ENCODE measurements at places on chromosomes 3 and 15.

DNA sequence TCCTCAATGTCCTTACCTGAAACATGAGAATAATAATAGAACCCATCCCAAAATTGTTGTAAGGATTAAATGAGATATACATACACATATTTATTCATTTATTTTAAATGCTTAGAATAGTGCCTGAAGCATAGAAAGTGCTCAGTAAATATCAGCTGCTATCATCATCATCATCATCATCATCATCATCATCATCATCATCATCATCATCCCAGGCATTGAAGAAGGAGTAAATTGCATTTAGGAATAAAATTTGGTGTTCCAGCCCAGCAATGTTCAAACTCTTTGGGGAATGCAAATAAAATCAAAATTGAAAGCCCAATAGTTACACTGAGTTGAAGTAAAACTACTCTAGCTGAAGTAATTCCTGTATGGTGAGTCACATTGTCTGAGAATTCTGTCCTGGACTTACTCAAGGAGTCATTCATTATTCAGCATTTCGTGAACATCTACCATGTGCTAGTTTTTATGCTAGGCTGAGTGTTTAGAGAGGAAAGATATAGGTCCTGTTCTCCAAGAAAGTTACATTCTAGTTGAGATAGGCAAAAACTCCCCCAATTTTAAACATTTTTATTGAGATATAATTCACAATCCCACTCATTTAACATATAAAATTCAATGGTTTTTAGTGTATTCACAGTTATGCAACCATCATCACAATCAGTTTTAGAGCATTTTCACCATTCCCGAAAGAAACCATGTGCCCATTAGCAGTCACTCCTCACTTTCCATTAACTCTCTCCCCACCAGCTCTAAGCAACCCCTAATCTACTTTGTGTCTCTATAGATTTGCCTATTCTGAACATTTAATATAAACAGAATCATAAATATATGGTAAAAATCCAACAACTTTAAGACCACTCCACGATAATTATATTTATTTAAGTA is 107.2 kb downstream of the FRMD5 start:
- DNase-seq, result no peak

DNA sequence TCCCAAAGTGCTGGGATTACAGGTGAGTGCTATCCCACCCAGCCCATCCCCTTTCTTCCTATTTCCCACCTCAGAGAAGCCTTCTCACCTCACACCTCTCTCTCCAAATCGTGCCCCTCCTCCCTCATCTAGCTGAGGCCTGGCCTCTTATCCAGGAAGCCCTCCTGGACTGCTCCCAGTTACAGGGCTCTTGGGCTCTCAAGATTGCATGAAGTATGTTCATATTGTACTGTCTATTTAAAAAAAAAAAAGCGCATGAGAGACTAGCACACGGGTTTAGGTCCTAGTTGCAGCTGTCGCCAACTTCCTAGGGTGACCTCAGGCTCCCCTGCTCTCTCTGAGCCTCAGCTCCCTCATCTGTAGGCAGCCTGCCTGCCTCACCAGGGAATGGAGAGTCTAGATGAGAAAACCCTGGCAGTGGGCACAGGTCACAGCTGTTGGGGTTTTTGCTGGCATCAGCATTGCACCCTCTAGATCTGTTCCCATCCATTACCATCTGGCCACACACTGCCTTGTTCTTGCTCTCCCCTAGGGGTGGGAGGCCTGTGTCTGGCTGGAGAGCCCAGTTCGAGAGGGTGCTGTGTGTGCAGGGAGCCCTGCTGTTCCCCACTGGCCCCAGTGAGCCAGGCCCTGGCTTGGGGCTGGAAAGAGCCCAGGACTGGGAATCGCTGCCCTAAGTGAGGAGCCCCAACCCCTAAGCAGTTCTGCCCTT is 24.2 kb upstream of the C15orf39 start:
- no peak for DNase-seq

- no peak for DNase-seq
Measured at GRCh38 chr3:77541203-77541922, 501.5 kb downstream of the ROBO2 start.

GRCh38 chr15:20272422-20273184 is 269.0 kb downstream of the GOLGA6L6 start:
- DNase-seq, result no peak

DNA sequence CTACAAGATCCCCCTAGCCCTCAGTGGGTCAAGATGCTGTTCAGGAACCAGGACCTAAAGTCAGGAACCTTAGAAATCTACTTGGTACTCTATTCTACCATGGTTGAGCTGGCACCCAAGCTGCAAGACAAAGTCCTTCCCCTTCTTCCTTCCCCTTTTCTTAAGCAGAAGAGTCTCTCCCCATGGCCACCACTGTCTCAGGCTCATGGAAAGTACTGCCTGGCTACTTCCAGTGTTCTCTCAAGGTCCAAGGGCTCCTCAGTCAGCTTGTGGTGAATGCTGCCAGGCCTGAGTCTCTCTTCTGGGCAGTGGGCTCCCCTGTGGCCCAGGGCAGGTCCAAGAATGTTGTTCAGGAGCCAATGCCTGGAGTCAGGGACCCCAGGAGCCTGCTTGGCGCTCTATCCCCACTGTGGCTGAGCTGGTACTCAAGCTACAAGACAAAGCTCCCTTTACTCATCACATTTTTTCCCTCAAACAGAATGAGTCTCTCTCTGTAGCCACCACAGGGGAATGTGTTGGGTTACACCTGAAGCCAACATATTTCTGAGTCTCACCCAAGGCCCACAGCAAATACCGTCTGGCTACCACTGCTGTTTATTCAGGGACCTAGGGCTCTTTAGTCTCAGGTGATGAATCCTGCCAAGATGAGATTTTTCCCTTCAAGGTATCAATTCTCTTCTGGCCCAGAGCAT is 18.1 kb upstream of the SLC27A2 start:
- DNase-seq, result no peak

DNA sequence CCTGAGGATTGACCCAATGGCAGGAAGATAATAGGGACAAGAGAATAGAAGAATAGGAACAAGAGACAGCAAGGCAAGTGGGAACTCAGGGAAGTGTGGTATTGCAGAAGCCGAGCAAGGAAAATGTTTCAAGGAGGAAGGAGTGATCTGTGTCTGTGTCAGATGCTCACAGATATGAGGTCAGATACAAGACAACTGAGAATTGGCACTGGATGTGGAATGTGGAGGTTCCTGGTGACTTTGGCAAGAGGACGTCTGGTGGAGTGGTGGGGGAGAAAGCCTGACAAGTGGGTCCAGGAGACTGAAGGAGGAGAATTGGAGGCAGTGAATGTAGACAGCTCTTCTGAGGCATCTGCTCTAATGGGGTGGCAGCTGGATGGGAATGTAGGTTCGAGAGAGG is 24.1 kb downstream of the GYG1 start:
- DNase-seq, result no peak

GRCh38 chr3:104805042-104805441 is 561.7 kb upstream of the ALCAM start:
- no peak for DNase-seq

- no peak for DNase-seq
Measured at GRCh38 chr3:70726096-70726938, 413.9 kb upstream of the MDFIC2 start.

GRCh38 chr15:62404194-62404985 is 239.3 kb upstream of the C2CD4B start:
- no peak for DNase-seq

- no peak for DNase-seq
Measured at GRCh38 chr3:15007681-15008141, 57.4 kb downstream of the MRPS25 start.

- DNase-seq, result no peak
Measured at GRCh38 chr15:78321786-78322185, 18.4 kb upstream of the CRABP1 start.

DNA sequence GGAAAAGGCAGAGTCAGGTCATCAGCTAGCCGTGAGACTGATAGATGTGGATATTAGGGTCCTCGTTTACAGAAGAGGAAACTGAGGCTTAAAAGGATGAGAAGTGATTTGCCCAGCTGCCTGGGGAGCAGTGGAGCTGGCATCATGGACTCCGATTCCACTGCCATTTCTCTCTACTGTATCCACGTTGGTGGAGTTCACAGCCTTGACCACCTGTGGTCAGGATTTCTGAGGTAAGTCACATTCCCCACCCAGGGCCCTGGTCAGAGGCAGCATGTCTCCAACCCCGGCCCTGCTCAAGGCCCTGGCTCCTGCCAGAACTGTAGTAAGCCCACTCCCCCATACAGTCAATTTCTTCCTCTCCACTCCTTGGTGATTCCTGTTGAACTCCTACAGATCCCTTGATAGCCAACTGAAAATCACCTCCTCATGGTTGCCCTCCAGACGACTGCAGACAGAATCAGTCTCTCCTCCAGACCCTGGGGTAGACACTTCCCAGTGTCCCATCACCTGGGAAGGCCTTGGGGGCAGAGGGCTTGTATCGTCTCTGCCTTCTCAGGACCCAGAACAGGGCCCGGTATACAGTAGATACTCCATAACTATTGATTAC is 41.2 kb upstream of the SLC6A6 start:
- no peak for DNase-seq

DNA sequence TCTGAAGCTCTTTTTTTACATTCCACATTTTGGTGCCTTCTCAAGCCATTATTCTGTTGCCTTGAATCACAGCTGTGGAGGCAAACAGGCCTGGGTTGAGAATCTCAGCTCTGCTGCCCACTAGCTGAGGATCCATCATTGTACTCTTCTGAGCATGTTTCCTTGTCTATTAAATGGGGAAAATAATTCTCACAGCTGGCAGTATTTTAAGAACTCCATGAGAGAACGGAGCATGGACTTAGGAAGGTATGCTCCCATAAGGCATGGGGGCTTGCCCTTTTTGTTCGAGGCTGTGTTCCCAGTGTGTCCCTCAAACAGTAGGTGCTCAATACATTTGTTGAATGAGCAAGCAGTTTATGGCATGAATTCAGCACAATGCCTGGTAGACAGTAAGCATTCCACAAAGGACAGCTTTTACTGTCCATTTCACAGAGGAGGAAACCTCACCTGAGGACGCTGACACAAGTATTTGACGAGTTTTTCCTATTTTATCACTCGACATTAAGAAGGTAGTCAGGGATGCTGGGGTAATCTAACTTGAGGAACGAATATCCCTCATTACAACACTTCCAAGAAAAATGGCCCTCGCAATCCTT is 2.1 kb upstream of the PTPRG start:
- no peak for DNase-seq

DNA sequence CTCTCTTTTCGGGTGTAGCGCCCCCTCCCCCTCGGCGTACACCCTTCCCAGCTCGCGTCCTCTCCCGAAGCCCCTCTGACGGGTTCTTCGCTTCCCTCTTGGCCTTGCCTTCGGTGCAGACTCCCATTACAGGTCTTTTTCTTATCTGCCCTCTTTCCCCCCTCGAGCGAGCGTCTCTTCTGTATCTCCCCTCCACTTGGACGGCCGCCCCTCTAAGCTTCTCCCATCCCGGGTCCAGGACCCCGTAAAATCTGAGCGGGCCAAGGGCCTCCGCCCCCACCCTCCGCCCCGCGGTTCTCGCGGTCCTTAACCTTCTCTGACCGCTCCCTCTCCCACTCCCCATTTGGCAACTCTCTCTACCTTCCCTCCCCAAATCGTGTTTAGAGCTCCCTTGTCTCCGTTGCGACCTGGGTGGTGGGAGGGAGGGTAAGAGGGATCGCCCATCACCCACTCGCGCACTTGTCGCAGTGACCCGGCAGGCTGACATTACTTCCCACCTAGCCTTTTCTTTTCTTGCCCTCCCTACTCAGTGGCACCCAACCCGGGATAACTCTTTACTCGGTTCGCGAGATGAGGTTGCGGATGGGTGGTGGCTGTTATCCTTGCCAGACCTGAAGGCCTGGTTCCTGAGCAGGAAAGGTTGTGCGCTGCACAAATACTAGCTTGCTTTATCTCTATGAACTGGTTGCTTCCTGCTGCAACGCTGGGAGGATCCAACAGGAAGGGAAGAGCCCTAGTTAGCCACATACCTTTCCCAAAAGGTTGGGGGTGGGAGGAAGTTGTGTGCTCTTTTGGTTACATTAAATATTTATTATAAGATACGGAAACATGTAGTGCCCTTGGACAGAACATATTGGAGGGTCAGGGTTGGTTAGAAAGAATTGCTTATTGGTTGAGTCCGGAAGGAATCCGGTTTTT is 922 bp downstream of the RAB11A start:
- no peak for DNase-seq

GRCh38 chr3:195595785-195596531 is 12.2 kb upstream of the APOD start:
- DNase-seq, result no peak

- DNase-seq, result no peak
Measured at GRCh38 chr3:7204848-7205156, 343.9 kb downstream of the GRM7 start.

DNA sequence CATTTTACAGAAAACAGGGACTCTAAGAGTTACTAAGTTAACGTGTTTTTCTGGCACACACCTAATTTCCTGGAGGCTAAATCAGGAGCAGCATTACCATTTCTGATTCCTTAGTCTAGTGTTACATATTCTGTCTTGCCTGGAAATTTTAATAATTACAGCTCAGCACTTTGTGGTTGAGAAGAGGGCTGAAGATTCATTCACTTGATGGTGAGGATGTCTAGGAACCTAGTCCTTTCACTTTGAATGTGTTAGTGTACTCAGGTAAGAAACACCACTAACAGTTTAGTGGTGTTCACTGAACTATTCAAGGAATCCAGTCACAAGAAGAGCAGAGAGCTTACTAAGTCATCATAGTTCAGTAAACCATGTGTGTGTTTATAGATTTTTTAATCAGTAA is 102.8 kb downstream of the STT3B start:
- DNase-seq, result no peak

- DNase-seq, result no peak
Measured at GRCh38 chr15:58232281-58233065, 94.3 kb downstream of the AQP9 start.

GRCh38 chr3:127495821-127496655 is 94.5 kb downstream of the TPRA1 start:
- no peak for DNase-seq

DNA sequence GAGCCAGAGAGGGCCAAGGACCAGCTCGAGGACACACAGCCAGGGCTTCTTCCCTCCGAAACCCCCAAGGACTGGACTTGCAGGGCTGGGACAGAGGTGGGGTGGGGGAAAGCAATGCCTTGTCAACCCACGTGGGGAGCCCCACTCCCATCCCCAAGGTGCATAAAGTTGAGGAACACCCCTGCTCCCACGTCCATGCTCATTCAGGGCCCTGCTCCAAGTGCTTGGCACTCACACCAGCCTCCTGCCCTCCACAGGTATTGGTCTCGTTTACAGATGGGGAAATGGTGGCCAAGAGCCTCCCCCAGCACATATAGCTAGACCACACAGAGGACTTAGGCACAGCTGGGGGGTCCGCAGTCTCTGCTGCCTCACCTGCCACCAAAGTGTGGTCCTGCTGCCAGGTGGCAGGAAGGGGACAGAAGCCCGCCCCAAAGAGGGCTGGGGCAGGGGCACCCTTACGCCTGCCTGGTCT is 50.5 kb upstream of the CSPG4 start:
- no peak for DNase-seq

Measured in stimulated activated CD8-positive, alpha-beta memory T cell treated with anti-CD3 and anti-CD28 coated beads, Interleukin-15, amount 100 ng/mL, for 24 hours (primary cell).